HepG2 (cell line): ENCODE measurements at places on chromosomes 7 and 10. TPM values are rescaled to one million over a fixed set of nuclear protein-coding genes. Genes with fewer than 3 reads are reported as not detected.
A peak's percentile ranks its signal among the peaks of the same experiment; 100 is the strongest.

DNA sequence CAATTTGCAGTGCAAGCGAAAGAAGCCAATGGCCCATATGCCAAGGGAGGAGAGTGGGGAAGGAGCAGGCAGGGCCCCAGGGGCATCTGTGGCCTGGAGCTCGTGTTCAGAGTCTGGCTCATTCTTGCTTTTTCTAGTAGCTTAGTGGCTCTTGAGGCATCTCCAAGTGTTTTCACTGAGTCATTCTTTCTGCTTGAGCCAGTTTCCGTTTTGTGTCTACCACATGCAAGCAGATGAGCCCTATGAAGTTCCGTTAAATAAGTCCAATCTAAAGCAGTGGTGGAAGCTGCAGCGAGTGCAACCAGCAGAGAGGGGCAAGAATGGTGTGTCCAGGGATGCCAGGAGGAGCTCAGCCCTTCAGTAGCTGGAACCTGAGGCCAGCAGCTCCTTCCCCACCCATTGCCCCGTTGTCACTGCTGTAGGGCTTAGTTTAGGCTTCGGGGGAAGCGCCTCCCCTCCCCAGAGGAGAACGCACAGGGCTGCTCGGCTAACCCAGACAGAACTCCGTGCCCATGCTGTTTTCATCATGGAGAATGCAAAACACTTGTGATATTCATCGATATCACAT is 57.4 kb upstream of the EBF3 start:
- DNase-seq = no peak

- peak; percentile 55 for DNase-seq
Measured at GRCh38 chr7:79308192-79308591, 145.3 kb downstream of the MAGI2 start.

GRCh38 chr10:91206837-91207474 is 13.5 kb upstream of the PCGF5 start:
- DNase-seq = no peak

DNA sequence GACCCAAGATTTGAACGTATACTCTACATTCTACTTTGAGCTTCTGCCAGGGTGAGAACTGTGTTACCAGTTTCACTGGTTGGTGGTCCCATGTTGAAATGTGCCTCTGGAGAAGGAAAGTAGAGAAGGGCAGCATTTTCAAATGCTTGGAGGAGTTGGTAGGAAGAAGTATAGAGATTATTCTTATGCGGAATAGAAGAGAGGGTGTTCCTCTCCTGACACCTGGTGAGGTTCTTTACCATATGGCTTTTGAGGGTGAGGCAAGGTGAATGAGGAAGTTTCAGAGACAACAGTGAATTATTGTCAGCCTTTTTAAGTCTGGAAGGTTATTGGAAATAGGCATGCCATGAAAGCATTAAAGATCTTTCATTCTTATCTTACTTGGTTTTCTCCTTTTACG is 34.3 kb downstream of the R3HCC1L start:
- DNase-seq = no peak

- no peak for DNase-seq
Measured at GRCh38 chr10:77530011-77530410, 107.6 kb downstream of the KCNMA1 start.

DNA sequence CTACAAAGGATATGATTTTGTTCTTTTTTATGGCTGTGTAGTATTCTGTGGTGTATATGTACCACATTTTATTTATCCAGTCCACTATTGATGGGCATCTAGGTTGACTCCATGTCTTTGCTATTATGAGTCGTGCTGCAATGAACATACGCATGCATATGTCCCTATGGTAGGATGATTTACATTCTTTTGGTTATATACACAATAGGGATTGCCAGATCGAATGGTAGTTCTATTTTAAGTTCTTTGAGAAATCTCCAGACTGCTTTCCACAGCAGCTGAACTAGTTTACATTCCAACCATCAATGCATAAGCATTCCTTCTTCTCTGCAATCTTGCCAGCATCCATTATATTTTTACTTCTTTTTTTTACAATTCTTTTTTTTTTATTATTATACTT is 35.6 kb upstream of the FAM13C start:
- no peak for DNase-seq

DNA sequence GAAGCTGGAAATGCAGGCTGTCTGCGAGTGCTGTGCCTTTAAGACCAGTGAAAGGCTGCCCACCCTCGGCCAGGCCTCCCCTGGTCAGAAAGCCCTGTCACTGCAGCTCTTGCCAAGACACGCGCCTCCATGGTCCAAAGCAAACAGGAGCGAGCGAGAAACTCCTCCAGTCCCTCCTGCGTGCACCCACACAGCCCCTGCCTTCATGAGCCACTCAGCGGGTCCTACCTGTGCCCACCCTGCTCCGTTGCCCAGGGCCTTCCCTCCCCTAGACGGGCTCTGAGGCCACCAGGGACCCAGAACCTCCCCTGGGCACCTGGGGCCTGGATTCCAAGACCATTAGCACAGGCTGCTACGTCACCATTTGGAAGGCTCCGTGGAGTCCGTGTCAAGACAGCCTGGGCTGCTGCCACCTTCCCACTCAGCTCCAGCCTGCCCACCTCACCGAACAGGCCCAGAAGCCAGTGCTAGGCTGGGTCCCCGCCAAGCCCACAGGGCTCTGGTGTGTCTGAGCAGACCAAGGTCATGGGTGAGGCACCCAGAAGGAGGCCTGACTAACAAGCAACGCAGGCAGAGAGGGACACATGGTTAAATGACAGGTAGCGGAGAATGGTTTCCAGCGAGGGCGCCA is 144.5 kb downstream of the NEURL1 start:
- no peak for DNase-seq

- peak; percentile 36 for DNase-seq
Measured at GRCh38 chr10:43265799-43266721, 805 bp downstream of the RASGEF1A start.

DNA sequence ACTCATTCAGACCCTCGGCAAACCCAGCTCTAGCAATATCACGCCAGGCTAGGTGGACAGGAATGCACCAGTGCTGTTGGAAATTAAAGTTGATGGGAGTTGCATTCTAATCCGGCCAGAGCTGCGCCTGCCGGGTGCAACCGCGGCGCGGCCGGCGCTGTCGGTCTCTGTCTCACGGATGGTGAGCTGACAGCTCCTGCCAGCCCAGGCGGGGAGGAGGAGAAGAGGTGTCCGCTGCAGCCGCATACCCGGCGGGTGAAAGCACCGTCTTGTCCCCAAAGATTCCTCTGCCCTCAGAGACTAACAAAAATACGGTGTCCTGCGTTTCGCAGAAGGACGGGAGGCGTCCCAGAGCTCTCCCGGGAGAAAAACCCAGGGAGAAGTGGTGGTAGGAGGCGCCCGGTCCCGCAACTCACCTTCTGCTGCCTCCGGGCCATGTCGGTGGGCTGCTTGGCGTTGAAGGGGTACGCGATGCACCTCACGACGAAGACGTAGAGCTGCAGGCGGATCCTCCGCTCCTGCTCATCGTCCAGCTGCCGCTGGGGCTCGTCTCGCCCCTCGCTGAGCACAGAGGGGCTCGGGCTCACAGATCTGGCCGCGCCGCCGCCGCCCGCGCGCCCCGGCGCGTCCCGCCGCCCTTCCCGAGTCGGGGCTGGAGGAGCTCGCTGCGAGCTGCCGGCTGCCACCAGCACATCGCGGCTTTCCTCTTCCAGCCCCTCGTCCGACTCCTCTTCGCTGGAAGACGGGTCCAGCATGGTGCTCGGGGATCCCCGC is 490 bp downstream of the CADPS2 start:
- peak; percentile 34 for DNase-seq

- DNase-seq = no peak
Measured at GRCh38 chr10:131792011-131792651, 108.7 kb upstream of the PPP2R2D start.

DNA sequence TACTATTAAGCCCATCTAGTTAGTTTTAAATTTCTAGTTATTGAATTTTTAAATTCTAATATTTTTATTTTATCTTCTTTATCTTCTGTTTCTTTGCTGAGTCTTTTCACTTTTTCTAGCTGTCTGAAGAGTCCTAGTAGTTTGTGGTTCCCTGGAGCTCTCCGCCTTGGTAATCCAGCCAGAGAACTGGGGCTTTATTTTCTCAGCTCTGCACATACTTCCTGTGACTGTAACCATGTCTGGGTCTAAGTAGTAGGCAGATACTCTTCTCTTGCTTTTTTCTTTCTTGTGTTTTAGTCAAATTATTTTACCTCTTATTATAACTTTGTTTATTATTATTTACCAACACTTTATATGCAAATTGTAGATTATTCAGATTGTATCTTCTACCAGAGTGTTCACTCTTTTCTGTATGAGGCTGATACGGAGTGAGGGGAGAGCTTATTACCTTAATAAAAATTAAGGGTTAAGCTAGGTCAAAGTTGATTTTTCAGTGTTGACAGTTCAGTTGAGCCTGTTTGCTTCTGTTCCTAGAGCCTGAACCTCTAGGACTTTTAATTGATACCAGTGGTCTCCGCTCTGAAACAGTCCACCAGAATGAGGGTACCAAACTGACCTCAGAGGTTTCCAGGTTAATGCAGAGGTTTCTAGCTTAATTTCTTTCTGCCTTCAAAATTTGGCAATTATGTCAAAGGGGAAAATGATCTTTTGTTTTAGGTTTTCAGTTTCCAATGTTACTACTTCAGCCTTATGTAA is 155.4 kb downstream of the ADK start:
- no peak for DNase-seq

- no peak for DNase-seq
Measured at GRCh38 chr7:31109751-31110150, 57.6 kb downstream of the ADCYAP1R1 start.

DNA sequence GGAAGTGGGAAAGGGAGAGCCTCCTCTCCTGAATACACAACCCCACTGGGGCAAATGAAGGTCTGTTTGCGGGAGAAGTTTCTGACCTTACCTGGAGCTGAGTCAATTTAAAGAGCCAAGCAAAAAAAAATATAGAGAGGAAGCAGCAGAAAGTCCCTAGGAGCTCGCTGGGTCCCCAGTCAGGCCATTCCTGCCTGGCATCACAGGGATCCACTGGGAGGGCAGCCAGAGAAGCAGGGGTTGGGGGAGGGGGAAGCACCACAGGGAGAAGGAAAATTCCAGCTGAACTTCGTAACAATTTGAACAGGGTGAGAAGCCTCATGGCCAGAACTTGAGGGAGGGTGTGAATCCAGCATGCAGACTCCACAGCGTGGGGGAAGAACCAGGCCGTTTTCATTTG is 298.7 kb downstream of the LRRTM3 start:
- no peak for DNase-seq

- DNase-seq = no peak
Measured at GRCh38 chr7:130149281-130150139, 55.7 kb downstream of the TMEM209 start.

DNA sequence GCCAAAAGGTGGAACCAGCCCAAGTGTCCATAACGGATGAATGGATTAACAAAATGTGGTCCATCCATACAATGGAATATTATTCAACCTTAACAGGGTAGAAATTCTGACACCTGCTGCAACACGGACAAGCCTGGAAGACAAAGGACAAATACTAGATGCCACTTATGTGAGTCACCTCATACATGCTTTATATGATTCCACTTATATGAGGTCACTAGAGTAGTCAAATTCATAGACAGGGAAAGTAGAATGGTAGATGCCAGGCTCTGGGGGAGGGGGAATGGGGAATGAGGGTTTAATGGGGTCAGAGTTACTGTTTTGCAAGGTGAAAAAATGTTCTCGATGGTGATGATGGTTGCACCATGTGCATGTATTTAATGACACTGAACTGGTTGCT is 34.0 kb upstream of the CYTH3 start:
- DNase-seq = peak; percentile 72

DNA sequence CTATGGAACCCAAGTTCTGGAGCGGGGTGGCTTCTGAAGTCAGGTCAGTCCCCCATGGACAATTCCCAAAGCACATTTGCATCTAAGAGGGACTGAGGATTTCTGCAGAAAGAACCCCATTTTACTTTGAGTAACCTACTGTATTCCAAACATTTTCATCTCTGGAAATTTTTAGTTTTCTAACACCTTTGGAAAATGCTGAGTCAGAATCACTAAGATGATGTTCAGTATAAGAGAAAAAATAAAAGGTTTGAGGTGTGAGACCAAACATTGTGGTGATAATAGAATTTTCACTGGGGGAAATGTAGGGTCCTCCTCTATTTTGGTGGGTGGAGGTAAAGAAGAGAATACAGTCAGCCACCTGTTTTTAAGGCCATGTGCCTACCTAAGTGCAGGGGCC is 227.1 kb downstream of the LRMDA start:
- DNase-seq = no peak

- no peak for DNase-seq
Measured at GRCh38 chr10:61609701-61610100, 53.0 kb upstream of the CABCOCO1 start.

The TMEM140 gene
- total RNA-seq = 5.6 and 9.2 TPM in 2 replicates

The AGAP3 gene
- 24.9 and 31.3 TPM in 2 replicates for total RNA-seq

The INHBA gene
- total RNA-seq = not detected in 2 replicates

The CUEDC2 gene
- total RNA-seq = 13.0 and 13.1 TPM in 2 replicates

The COL13A1 gene
- total RNA-seq = not detected in 2 replicates

The MOGAT3 gene
- 5.5 and 22.5 TPM in 2 replicates for total RNA-seq

The KMT2C gene
- 14.4 and 22.9 TPM in 2 replicates for total RNA-seq

The OR2AE1 gene
- not detected in 2 replicates for total RNA-seq

The HMX2 gene
- total RNA-seq = not detected in 2 replicates

The SAP25 gene
- 0.15 TPM in 1 of 2 replicates, not detected in the other for total RNA-seq

The ODAD2 gene
- total RNA-seq = not detected in 2 replicates

The SEMA3E gene
- total RNA-seq = not detected in 2 replicates

The NODAL gene
- total RNA-seq = 0.24 TPM in 1 of 2 replicates, not detected in the other

The GCC1 gene
- total RNA-seq = 15.3 and 17.4 TPM in 2 replicates

The FXYD4 gene
- not detected in 2 replicates for total RNA-seq

The MEST gene
- 49.5 and 51.3 TPM in 2 replicates for total RNA-seq

The SNCG gene
- total RNA-seq = 0.22 TPM in 1 of 2 replicates, not detected in the other

The OR2F2 gene
- 0.13 TPM in 1 of 2 replicates, not detected in the other for total RNA-seq

The MSMB gene
- not detected in 2 replicates for total RNA-seq

The PTF1A gene
- total RNA-seq = not detected in 2 replicates

The DDC gene
- total RNA-seq = 93.3 and 126 TPM in 2 replicates

The RBAK gene
- total RNA-seq = 11.8 and 14.9 TPM in 2 replicates
